ENCODE measurements at places on chromosomes 5 and 9. TPM values are rescaled to one million over a fixed set of nuclear protein-coding genes. Genes with fewer than 3 reads are reported as not detected.

DNA sequence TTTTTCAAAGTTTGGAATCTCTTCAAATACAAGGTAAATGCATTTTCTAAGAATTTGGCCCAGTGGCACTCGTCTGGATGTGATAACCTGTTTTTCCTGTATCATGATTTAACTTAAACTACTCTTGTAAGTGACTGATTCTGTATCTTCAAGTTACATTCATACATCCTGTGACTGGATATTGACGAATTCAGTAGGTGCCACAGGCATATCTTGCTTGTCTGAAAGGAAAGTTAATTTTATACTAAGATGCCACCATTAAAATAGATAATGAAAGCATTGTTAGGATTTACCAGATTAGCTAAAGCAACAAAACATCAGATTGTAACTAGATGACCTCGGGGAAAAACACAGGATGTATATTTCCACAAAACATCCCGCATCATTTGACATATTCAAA is 175.3 kb upstream of the ZNF608 start:
- DNase-seq = no peak

GRCh38 chr9:105438141-105438806 is 9.6 kb upstream of the FSD1L start:
- no peak for DNase-seq

GRCh38 chr9:137974746-137975526 is 97.4 kb downstream of the CACNA1B start:
- no peak for DNase-seq

GRCh38 chr5:94745786-94746730 is 127.6 kb downstream of the SLF1 start:
- DNase-seq = no peak

DNA sequence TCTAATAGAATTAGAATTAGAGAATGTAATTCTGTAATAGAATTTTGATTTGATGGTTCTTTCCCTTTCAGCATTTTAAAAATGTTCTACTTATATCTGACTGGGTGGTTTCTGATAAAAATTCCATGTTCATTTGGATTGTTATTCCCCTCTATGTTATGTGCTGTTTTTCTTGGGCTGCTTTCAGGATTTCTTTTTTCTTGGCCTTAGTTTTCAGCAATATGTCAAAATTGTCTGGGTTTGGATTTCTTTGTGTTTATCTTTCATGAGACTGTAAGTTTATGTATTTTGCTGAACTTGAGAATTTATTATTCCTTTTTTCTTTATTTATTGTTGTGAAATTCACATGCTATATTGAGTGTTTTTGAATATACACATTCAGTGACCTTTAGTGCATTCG is 189.1 kb downstream of the RANBP17 start:
- no peak for DNase-seq

- DNase-seq = peak; percentile 88
Measured at GRCh38 chr5:179795863-179796833, 2.4 kb downstream of the LTC4S start.

DNA sequence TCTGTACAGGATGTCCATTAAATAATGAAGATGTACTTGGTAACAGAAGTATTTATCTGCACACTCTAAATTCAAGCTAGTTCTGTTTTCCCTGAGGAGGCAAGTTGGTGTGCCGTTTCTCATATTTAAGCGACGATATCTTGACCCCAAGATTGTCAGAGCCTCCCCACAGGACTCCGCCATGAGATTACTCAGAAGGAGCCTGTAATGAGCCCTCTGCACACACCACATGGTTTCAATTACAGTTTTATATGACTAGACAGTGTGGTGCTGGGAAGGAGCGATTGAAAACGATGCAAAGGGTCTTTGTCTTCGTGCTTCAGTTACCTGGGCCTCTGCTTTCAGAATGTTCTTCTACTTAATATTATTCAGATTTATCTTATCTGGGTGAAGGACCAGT is 840.4 kb upstream of the WWC1 start:
- no peak for DNase-seq

- no peak for DNase-seq
Measured at GRCh38 chr9:120403543-120403856, 176.5 kb downstream of the CDK5RAP2 start.

- DNase-seq = no peak
Measured at GRCh38 chr5:74013222-74013621, 387.2 kb downstream of the ARHGEF28 start.

GRCh38 chr5:81516091-81516490 is 122.2 kb upstream of the ACOT12 start:
- DNase-seq = no peak

DNA sequence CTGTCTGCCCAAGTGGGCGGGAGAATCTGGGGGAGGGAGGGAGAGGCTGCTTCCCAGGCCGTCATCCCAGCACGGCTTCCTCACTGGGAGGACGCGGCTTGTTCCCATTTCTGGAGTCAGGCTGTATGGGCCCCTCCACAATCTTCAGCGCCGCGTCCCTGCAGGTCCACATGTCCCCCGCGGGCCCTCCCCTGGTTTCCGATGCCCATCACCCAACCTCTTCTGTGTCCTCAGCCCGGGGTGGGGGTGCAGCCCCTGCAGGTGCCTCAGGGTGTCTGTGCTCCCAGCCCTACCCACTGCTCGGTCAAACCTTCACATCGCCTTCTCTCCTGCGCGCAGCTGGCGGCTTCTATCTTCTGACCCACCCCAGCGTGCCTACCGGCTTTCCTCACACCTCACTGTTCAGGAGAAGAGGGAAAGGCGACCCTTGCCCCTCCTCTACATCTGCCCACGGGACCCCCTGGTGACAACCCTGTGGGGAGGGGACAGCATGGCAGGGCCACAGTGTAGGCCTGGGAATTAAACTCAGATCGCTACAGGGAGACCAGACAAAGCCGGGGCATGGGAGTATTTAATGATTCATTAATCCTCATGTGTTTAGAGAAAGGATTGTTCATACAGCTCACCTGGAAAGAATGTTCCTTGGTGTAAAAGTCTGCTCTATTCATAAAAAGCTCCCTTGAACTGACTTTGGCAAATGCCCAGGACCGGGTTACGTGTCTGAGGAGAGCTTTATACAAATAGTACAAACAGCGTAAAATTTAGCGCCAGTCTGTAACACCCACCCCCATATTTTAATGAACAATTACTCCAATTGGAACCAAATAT is 145.1 kb downstream of the IRX1 start:
- DNase-seq = no peak

DNA sequence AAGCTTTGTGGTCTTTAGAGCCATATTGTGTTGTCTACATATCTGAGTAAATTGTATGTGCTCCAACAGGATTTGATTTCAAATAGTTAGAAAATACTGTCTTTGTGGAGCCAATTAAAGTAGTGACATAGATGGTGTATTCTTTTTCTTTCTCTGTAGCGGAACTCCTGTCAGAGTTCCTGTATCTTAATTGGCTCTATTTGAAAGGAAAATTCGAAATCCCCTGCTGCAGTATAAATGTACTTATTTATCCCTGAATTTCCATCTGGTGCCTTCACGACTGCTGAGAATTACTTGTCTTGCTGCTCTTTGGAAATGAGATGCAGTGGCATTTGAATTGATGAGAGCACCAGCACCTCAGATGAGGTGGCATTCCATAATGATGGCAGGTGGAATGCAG is 546.7 kb upstream of the SGCD start:
- DNase-seq = no peak

DNA sequence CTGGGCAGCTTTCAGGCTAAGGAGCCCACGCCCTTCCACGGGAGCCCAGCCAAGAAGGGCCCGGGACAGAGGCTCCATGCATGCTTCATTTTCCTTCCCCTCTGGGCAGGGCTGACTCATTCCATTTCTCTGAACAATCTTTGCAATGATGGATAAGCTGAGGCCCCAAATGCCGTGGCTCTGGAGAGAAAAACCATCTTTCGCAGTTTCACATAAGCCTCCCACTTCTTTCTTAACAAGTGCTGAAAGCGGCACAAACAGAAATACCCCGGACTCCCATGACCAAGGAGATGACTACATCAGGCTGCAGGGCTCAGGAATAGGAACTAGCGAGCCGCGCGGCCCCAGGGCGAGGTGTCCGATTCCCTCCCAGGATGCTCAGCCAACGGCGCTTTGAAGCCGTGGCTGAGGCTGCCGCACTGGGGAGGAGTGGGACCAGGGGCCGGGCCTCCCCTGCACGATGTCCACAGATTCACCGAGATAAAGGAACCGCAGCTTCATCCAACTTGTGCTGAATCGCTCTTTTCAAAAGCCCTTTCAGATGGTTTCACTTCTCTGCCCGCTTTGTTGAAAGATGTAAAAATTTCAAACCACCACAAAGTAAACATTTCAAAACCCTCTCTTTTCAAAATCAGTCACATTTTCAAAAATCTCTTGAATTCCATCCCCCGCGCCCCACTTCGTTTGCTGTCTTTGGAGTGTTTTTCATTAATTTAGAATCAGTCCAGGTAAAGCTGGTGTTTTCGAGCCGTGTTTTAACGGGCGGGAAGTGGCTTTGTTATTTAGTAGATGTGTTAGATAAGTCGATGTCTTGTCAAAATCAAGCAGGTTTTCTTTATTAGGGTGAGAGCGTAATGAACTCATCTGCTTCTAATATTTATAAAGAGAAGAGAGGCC is 96.5 kb upstream of the LMX1B start:
- peak; percentile 74 for DNase-seq

DNA sequence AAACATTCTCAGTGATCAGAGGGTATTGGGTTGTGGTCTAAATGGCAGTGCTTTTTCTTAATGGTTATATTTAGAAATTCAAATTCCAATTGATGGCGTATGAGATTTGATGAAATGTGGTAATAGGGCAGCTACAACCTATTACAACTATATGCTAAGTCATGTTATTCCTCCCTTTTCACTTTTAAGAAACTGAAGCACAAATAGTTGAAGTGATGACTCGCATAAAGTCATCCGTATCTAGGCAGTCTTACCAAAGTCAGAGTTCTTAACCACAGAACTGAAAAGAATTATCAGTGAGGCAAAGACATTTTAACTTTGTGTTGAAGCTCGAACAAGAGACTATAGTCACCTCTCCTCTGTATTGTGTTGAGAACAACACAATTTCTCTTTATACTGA is 28.2 kb downstream of the C9orf152 start:
- DNase-seq = no peak

GRCh38 chr5:156359476-156359875 is 32.5 kb downstream of the SGCD start:
- no peak for DNase-seq

- DNase-seq = no peak
Measured at GRCh38 chr9:120723565-120723964, 9.3 kb upstream of the MEGF9 start.

- no peak for DNase-seq
Measured at GRCh38 chr9:85430659-85431338, 311.0 kb downstream of the AGTPBP1 start.

DNA sequence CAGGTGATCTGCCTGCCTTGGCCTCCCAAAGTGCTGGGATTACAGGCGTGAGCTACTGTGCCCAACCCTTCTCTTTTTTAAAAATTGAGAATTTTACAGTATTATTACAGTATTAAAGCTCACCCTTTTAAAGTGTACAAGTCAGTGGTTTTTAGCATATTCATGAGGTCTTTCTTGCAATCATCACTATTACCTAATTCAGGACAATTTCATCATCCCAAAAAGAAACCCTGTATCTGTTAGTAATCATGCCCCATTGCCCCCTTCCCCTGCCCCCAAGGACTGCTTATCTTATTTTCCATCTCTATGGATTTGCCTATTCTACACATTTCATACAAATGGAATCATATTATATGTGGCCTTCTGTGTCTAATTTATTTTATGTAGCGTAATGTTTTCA is 22.6 kb upstream of the MEGF9 start:
- no peak for DNase-seq

- DNase-seq = no peak
Measured at GRCh38 chr9:124420991-124421543, 5.8 kb upstream of the PSMB7 start.

DNA sequence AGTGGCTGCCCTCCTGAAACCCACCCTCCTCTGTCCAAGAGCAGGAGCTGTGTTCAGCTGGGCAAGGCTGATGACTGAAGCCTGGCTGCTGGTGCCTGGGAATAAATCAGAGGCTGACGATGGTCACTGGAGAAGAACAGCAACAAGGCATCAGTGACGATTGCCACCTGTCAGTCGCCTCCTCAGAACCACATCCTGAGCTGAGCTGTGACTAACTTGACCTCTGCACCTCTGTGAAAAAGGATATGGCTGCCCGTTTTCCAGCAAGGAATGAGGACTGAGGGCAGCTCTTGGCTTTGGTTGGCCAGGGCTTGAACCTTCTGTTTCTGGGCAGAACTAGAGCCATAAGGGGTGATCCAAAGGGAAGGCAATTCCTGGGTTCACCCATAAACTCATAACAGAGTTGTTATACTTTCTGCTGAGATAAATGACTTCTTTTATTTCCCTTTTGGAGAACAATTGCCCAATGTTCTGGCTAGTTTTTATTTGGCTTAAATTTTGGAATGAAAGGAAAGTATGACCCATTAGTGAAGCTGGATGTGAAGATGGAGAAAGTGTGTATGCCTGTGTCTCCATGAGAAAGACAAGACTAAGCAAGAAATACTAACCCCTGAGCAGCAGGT is 40.1 kb downstream of the TRIP13 start:
- DNase-seq = peak; percentile 29

DNA sequence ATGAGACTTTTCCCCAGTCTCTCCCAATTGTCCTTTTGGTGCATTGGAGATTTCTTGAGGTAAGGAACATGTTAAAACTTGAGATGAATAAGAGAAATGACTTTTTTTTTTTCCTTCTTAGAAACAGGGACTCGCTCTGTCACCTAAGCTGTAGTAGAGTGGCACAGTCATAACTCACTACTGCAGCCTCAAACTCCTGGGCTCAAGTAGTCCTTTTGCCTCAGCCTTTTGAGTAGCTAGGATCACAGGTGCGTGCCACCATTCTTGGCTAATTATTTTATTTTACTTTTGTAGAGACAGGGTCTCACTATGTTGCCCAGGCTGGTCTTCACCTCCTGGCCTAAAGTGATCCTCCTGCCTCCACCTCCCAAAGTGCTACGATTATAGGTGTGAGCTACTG is 25.9 kb downstream of the CDC42SE2 start:
- DNase-seq = no peak

DNA sequence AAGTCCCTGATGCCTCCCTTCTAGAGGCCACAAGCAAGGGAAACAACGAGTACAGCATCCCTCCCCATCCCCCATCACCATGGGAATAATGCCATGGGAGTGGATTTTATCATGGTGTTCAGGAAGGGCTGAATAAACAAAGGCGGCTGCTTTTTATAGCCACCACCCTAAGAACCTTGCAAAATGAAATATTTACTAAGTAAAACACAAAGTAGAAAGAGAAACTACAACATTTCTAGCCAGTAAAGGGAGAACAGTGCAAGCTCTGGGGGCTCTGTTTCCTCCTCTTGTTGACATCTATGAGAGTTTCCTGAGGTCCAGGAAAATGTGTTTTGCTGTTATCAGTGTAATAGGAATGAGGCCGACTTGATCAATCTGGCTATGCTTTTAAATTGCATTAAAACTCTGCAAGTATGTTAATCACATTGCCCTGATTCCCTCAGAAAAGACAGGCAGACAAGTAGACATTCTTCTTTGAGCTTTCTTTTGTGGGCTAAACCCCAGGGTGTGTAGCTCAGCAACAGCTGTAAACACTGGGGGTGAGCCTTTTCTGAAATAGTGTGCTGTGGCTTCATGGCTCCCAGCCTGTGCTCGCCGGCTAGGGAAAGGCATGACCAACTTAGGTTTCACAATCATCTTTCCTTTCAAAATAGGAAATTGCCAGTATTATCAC is 31.1 kb downstream of the SV2C start:
- DNase-seq = no peak

The ATP6V0E1 gene
- 84.5 TPM for total RNA-seq

The RANBP3L gene
- 1.4 TPM for total RNA-seq

The INSYN2B gene
- total RNA-seq = 0.56 TPM

The GPR21 gene
- total RNA-seq = 4.7 TPM

The NAA35 gene
- 10.5 TPM for total RNA-seq

The RICTOR gene
- total RNA-seq = 24.9 TPM

The CER1 gene
- not detected for total RNA-seq

The FRRS1L gene
- total RNA-seq = not detected

The STK32A gene
- 5.1 TPM for total RNA-seq

The SLC2A8 gene
- 26.0 TPM for total RNA-seq

The SLC27A6 gene
- 1.6 TPM for total RNA-seq
